ENCODE measurements at places on chromosomes 16 and 17.

- DNase-seq, result no peak
These were observed 55.9 kb downstream of the STX8 start for GRCh38 chr17:9519583-9520272.

DNA sequence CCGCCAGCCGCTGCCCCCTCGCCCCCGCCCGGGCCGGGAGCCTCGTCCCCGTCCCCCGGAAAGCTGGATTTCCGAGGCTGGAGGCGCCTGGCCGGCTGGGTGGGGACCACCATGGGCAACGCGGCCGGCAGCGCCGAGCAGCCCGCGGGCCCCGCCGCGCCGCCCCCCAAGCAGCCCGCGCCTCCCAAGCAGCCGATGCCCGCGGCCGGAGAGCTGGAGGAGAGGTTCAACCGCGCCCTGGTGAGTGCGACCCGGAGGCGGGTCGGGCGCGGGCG, 266 bp downstream of the FMNL1 start:
- no peak for DNase-seq

DNA sequence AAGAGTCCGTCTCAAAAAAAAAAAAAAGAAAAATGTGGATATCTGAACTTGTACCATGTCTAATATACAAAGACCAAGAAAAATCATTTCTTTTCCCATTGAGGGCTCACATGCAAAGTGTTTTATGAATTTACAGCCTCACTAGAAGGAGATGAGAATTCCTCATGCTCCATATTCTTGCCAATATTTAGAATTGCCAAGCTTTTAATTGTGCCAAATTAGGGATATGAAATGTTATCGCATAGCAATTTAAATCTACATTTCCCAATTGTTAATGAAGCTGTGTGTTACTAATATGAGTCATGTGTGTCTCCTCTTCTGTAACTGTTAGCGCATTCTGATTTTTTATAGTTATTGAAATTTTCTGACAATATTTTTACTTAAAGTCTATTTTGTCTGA, 63.0 kb upstream of the CRYM start:
- no peak for DNase-seq

- no peak for DNase-seq
These were observed 985 bp upstream of the C17orf107 start for GRCh38 chr17:4898351-4898750.

DNA sequence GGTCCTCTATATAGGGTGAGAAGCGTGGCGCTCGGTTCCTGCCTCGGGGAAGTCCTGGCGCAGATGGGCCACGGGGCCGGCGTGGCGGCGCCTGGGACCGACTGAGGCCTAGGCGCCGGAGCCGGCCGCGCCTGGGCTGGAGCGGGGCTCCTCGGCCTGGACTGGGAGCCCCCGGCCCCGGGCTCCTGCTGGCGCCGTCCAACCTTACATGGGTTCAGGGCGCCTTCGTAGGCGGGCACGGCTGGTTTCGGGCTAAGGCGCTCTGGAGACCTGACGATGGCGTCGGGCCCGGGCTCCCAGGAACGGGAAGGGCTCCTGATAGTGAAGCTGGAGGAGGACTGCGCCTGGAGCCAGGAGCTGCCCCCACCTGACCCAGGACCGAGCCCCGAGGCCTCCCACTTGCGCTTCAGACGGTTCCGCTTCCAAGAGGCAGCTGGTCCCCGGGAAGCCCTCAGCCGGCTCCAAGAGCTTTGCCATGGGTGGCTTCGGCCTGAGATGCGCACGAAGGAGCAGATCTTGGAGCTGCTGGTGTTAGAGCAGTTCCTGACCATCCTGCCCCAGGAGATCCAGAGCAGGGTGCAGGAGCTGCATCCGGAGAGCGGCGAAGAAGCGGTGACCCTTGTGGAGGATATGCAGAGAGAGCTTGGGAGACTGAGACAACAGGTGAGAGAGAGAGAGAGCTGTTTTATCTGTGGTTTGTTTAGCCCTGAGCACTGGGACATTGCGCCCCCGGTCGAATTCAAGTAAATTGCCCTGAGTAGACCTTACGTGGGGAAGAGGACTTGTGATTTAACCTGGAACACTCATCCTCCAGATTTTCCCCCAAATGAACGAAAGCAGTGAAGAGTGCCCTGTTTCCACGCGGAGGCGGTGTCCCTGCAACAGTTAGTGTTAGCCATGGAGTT, 504 bp downstream of the ZNF263 start:
- no peak for DNase-seq

- DNase-seq, result peak; percentile 77
These were observed 88.6 kb downstream of the USP31 start for GRCh38 chr16:23060458-23061320.

DNA sequence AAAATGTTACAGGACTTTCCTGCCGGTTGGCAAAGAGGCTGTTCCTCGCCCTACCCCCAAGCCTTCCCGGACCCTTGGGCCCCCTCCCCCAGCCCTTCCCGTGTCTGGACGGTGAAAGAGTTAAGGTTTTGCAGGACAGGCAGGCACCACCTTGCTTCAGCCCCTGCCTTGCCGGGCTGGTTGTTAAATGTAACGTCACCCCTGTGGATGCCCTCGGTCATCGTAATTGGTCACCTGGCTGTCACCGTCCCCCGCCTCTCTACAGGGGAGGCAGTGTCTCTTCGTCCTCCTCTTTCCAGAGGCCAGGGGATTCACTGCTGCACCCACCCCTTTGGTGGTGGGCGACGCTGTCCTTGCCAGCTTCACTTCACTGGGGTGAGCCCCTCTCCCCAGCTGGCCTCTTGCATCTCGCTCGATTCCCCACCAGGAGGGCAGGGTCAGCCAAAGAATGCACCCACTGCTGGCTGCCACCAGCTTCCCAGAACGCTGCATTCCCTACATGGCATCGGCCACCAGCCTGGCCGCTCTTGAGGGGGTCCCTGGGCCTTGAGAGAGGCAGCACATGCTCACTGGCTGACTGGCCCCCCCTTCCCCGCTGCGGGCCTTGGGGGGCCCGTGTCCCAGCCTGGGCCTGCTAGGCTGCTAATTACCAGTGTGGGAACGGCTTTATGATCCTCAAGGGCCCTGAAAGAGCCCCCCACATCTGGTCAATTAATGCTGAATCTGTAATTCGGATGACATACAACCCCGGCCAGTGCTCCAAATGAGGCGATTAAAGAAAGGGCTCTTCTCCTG, 25.2 kb upstream of the GSE1 start:
- DNase-seq, result no peak

DNA sequence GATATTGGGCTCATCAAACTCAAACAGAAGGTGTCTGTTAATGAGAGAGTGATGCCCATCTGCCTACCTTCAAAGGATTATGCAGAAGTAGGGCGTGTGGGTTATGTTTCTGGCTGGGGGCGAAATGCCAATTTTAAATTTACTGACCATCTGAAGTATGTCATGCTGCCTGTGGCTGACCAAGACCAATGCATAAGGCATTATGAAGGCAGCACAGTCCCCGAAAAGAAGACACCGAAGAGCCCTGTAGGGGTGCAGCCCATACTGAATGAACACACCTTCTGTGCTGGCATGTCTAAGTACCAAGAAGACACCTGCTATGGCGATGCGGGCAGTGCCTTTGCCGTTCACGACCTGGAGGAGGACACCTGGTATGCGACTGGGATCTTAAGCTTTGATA, 2.6 kb upstream of the HPR start:
- DNase-seq, result no peak

DNA sequence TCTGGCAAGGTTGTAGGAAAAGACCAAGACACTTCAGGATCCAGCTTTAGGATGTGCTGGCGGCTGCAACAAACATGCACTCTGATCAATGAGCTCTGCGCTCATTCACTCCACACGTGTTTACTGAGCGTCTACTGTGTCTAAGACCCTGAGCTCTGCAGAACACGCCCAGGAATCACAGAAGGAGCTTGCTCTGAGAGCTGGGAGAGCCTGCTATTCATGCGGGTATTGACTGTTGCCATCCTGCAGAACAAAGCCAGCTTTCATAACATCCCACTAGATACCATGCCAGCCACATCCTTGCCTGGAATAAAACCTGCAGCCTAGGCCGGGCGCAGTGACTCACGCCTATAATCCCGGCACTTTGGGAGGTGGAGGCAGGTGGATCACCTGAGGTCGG, 44.1 kb downstream of the NXN start:
- no peak for DNase-seq

DNA sequence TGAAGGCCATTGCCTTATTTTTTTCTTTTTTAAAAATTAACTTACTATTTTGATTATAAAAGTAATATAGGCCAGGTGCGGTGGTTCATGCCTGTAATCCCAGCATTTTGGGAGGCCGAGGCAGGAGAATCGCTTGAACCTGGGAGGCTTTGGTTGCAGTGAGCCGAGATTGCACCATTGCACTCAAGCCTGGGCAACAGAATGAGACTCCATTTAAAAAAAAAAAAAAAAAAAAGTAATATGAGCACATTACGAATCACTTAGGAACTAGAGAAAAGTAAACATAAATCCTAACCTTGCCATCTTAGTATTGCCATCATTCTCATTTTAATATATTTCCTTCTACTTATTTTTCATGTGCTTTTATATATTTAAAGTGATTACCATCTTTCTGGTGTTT, 12.9 kb upstream of the TACO1 start:
- peak; percentile 31 for DNase-seq

DNA sequence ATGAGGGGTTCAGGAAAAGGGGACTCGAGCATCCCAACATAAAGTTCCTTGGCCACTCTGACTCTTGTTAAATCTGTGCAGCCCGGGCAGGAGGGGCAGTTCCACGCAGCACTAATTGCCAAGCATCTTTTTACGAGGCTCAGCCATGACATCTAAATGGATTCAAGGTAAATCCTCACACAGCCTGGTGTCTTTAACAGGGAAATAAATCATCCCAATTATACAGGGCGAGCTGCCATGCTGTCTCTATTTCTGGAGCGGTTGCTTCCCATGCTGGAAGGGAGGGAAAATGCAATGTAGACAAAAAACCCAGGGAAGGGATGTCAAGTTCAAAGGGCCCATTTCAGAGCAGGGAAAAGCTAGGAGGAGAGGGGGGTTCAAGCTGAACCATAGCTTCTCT, 110.0 kb downstream of the GAS7 start:
- no peak for DNase-seq

- DNase-seq, result no peak
These were observed 469.9 kb downstream of the HS3ST4 start for GRCh38 chr16:26161461-26162180.

DNA sequence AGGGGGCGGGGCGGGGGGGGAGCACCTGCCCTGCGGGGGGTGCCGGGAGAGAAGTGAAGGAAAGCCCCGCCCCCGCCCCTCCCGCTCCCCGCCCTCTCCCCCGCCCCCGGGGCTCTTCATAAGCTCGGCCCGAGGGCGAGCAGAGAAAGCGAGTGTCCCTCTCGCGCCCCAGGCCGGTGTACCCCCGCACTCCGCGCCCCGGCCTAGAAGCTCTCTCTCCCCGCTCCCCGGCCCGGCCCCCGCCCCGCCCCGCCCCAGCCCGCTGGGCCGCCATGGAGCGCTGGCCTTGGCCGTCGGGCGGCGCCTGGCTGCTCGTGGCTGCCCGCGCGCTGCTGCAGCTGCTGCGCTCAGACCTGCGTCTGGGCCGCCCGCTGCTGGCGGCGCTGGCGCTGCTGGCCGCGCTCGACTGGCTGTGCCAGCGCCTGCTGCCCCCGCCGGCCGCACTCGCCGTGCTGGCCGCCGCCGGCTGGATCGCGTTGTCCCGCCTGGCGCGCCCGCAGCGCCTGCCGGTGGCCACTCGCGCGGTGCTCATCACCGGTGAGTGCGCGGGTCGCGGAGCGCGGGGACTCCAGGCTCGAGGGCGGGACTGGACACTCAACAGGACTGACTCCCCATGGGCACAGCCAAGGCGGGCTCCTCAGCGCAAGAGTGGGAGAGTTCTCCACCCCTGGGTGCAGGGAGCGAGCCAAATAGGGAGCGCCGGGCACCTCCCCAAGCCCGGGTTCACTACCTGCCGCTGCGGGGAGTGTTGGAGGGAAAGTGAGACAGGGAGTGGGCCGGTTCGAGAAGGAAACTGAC, at the start of gene HSD11B2:
HSD11B2 (plus strand) TSS at position 145 of the 798 bp plus-strand sequence; CDS start at position 273, 128 bp downstream.
- DNase-seq, result peak; percentile 45

DNA sequence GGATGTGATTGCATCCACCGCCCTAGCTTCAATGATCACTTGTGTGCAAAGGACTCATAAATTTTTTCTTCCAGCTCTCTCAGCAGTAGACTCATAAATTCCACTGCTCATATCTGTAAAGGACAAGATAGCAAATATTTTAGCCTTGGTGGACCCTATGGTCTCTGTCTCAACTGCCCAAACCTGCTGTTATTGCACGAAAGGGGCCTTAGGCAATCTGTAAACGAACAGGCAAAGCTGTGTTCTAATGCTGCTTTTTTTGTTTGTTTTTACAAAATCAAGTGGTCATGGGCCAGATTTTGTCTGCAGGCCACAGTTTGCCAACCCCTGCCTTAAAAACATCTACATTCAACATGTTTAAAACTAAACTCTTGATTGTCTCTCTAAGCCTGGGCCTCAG, 34.1 kb downstream of the FAM20A start:
- no peak for DNase-seq

- DNase-seq, result peak; percentile 13
These were observed 139.5 kb upstream of the PMFBP1 start for GRCh38 chr16:72311426-72311825.

DNA sequence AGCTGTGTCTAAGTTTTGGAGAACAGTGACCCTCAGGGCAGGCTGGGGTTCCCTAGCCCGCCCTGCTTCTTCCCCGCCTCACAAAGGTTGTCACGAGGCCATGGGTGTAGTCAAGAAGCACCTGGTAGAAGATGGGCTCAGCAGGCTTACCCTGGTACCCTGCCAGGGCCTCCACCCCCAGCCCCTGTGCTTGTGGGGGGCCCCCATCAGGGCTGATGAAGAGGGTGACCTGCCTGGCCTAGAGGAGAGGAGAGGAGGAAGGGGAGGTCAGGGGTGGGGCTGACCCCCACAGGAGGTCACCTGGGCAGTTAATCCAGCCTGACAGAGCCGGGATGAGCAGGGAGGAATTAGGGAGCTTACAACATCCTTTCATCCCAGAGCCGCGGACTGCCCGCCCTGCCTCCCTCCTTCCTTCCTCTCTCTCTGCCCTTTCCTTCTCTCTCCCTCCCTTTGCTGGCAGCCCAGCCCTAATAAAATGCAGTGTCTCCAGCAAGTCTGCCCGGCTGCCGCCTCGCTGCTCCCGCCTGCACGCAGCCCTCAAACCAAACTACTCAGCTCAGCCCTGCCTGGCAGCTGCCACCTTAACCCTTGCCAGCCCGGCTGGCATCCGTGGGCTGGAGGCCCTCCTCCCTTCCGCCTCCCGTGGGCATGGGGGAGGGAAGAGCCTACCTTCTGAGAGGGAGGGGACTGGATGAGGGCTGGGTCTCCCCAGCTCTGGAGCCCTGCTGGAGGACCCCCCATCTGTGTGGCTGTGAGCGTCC, 7.2 kb downstream of the DLX3 start:
- DNase-seq, result no peak

DNA sequence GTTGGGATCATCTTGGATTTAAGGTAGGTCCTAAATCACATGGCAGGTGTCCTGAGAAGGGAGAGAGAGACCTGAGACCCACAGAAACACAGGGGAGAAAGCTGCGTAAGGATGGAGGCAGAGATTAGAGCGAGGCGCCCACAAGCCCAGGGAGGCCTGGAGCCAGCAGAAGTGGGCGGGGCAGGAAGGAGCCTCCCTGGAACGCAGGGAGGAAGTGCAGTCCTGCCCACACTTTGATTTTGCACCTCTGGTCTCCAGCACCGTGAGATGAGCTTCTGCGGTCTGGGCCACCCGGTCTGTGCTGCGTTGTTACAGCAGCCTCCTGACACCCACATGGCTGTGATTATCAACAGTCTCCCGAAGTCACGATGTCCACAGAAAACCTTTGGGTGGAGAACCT, 6.4 kb downstream of the DNASE1L2 start:
- DNase-seq, result no peak

GRCh38 chr17:6233856-6234255, 163.7 kb downstream of the WSCD1 start:
- no peak for DNase-seq

- DNase-seq, result no peak
These were observed 5.7 kb upstream of the SALL1 start for GRCh38 chr16:51156807-51157200.

- no peak for DNase-seq
These were observed 30.7 kb downstream of the SDK2 start for GRCh38 chr17:73613271-73614233.
